ENCODE measurements at places on chromosomes 16 and 17. TPM values are rescaled to one million over a fixed set of nuclear protein-coding genes. Genes with fewer than 3 reads are reported as not detected.

Gene AGRP
- polyA plus RNA-seq, result not detected

Gene CSH2
- not detected for polyA plus RNA-seq

Gene NPIPA3
- 1.7 TPM for polyA plus RNA-seq

Gene FNDC8
- not detected for polyA plus RNA-seq

Gene NFAT5
- 6.9 TPM for polyA plus RNA-seq

Gene TCAP
- 4,928 TPM for polyA plus RNA-seq

Gene TNFRSF17
- not detected for polyA plus RNA-seq

Gene LYZL6
- polyA plus RNA-seq, result not detected

Gene BICDL2
- polyA plus RNA-seq, result not detected

Gene CD300LB
- polyA plus RNA-seq, result 0.09 TPM

Gene RHBDL1
- 2.3 TPM for polyA plus RNA-seq

Gene EVPLL
- polyA plus RNA-seq, result not detected

Gene UMOD
- polyA plus RNA-seq, result not detected

Gene TBC1D3C
- not detected for polyA plus RNA-seq

Gene CDH11
- polyA plus RNA-seq, result 2.2 TPM

Gene CTRL
- polyA plus RNA-seq, result 0.66 TPM

Gene NUFIP2
- 9.7 TPM for polyA plus RNA-seq

Gene MILR1
- 2.5 TPM for polyA plus RNA-seq

Gene COL1A1
- polyA plus RNA-seq, result 24.8 TPM

Gene CDC27
- polyA plus RNA-seq, result 15.2 TPM

Gene MYH2
- not detected for polyA plus RNA-seq

Gene PPL
- 5.0 TPM for polyA plus RNA-seq

Gene TBC1D3H
- not detected for polyA plus RNA-seq

Gene WNT3
- 1.0 TPM for polyA plus RNA-seq

Gene CD68
- 19.4 TPM for polyA plus RNA-seq

Gene ATP1B2
- 2.8 TPM for polyA plus RNA-seq

Gene KRTAP3-2
- polyA plus RNA-seq, result not detected

Gene SLC7A6
- polyA plus RNA-seq, result 25.0 TPM

Gene PNPO
- polyA plus RNA-seq, result 16.1 TPM

Gene TMEM235
- polyA plus RNA-seq, result not detected

Gene DRC7
- not detected for polyA plus RNA-seq

Gene VAT1L
- polyA plus RNA-seq, result 7.7 TPM
